ENCODE measurements at places on chromosomes 7 and 10.

DNA sequence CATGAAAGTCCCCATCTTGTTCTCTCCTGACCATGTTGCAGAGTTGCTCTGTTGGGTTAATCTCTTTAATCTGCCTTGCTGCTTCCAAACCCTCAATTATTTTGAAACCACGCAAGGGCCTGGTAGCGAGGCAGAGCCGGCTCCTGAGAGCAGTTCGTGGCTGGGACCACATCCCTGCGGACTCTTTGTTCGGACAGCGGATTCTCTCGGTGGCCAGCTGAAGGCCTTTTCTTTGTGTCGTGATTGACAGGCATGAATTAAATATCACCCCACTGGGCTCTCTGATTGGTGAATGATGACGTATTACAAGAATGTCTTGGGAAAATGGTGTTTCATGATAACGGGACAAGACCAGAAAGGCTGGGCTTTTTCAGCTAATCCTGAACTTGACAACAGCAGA is 66.9 kb upstream of the ARHGAP21 start:
- no peak for DNase-seq

GRCh38 chr7:12557282-12557681 is 13.2 kb upstream of the SCIN start:
- no peak for DNase-seq

DNA sequence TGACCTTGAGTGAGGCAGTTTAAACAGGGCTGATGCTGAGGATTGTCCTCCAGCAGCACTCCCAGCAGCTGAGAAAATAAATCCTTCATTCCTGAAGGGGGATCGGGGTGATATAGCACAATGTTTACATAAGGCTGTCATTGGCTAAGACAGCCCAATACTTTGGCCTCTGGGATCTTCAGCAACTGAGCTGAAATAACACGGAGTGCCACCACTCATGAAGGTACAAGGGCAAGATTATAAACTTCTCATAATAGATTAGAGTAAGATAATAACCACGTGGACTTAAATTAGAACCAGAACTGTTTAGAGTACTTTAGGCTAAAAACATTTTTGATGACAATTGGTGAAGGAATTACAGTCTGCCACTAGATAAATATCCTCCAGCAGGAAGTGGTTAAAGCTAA is 70.0 kb upstream of the PAPSS2 start:
- no peak for DNase-seq

- DNase-seq = no peak
Observed at GRCh38 chr10:90451283-90451682, 406.6 kb downstream of the HTR7 start.

- no peak for DNase-seq
Observed at GRCh38 chr10:63489838-63490237, 24.1 kb upstream of the JMJD1C start.

DNA sequence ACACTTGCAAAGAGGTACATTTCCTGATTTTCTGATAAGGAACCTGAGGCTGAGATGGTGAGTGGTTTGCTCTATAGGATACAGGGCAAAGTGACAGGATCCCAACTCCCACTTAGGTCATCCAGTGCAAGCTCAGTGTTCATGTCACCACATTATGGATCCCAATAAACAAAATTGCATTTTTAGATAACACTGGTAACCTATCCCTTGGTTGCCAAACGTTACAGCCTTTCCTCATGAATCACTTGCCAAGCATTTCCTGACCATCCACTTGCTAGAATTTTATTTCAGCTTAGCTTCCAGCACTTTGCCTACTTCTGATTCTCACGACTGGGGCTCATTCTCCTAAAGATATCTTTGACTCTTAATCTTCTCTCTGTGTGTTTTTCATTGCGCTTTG is 131.4 kb upstream of the ODAD2 start:
- no peak for DNase-seq

DNA sequence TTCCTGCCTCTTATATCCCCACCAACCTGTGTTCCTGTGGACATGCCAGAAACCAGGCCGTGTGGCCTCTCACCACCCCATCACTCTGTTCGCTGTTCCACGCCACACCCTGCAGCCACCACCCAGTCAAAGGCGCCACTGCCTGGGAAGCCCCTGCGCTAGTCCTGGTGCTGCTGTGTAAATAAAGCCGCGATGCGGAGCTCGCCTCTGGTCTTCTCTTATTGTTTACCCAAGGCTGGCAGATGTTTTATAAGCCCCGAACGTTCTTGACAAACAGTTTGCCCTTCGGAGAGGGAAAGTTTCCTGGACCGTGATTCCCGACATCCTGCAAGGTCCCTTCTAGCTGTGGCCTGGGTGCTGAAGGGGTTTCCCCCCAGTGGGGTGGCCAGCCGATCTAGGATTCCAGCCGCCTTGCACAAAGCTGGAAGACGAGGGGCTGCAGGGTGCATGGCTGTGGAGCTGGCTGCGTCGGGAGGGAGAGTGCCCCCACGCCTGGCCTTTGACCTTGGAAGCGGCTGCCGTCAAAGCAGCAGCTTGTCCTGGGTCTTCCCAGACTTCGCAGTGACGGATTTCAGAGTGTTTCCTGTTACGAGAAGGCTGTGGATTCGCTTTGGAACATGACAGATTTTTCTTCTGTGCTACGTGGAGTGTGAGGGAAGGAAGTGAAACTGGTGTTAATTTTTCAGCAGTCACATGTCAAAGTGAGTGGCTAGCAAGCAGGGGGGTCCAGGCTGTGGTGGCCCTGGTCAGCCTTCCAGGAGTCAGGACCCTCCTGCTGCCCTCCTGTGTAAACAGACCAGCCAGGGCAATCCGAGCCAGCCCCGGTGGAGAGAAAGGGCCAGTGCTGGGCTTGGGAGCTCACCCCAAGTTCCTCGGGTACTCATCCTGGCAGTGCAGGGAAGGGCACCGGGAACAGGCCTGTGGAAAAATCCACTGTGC is 61.6 kb downstream of the LHPP start:
- DNase-seq = no peak

DNA sequence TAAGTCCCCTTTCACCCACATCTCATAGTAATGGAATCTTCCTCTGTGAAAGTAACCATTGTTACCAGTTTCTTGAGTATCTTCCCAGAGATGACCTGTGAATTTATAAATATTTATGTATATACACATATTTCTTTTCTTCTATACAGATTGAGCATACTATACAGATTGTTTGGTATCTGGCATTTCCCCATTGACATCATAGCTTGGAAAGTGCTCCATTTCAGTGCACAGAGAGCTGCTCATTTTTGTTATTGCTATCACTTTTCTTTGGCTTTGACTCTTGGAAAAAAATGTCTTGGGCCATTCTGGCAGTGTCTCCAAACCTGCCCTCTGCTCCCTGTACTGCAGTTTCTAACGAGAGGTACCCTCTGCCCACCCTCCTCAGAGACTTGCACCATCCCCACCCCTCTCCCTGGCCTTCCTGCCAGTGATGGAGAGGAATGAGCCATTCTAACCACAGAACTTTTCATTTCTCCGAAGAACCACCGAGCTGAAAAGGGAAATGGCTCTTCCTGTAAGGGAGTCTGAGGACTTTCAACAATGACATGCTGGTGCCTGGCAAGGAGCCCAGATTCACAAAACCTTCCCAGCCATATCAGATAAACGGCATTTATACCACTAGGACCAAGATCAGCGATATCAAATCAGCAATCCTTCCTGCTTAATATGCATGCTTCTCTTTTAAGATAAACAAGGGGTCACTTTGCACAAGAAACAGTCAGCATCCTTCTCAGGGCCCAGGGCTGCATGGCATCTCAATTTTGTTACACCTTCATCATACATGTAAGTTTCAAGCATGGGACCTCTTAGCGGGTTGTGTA is 19.7 kb upstream of the CCSER2 start:
- no peak for DNase-seq

GRCh38 chr7:22109761-22110160 is 164.1 kb upstream of the CDCA7L start:
- no peak for DNase-seq

DNA sequence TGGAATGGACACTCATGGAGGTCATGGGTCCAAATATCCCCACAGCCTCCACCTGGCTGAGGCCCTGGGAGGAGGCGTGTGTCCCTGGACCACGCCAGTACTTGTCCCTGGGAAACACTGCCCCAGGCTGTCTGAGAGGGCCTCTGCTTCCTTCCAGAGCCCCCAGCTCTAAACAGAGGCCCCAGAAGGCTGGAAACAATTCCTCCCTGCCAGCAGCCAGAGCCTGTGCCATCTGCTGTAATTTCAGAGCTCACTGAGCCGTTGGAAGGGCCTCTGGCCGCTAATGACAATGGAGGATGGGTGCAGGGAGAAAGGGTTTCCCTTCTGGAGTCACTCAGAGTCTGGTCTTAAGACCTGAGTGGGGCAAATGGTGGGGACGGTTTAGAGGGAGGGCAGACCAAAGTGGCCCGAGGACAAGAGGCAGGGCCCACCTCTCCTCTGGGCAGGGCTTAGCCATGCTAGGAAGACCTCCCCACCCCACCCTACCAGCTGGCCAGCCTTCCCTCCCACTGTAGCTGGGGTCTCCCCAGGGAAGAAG is 7.1 kb downstream of the CHAT start:
- no peak for DNase-seq

- no peak for DNase-seq
Observed at GRCh38 chr7:17140406-17140805, 158.0 kb upstream of the AHR start.

GRCh38 chr10:132867801-132868644 is 74.3 kb downstream of the CFAP46 start:
- DNase-seq = no peak

DNA sequence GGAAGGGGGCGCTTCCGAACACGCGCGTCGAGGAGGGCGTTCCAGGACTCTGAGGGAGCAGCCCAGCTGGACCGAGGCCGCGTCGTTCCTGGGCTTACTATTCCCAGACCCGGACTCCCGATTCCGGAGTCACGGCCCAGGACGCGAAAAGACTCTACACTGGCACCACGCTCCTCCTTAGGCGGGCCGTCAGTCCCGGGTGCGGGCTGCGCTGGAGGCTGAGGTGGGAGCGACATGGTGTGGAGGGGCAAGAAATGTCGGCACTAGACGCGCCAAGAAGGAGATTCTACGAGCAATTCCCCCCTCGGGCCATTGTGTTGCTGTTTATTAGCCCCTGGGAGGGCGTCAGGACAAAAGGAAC is 584 bp upstream of the RUNDC3B start:
- no peak for DNase-seq

DNA sequence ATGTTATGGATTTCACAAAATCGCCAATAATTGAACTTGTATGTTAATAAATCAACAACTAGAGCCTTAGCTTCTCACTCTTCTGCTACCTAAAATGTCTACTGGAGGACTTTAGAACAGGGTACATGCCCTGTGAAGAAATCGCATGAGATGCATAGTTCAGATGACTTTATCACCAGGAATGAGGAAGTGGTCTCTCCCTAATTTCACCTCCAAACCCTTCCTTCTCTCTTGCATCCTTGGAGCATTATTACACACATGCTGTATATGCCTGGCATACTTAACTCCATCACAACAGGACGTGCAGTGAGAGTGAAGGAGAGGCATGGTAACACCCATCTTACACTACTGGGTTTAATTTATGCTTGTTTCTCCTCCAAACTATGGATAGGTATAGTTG is 27.8 kb downstream of the RHEB start:
- DNase-seq = no peak

- no peak for DNase-seq
Observed at GRCh38 chr7:86720306-86720705, 76.6 kb downstream of the GRM3 start.

DNA sequence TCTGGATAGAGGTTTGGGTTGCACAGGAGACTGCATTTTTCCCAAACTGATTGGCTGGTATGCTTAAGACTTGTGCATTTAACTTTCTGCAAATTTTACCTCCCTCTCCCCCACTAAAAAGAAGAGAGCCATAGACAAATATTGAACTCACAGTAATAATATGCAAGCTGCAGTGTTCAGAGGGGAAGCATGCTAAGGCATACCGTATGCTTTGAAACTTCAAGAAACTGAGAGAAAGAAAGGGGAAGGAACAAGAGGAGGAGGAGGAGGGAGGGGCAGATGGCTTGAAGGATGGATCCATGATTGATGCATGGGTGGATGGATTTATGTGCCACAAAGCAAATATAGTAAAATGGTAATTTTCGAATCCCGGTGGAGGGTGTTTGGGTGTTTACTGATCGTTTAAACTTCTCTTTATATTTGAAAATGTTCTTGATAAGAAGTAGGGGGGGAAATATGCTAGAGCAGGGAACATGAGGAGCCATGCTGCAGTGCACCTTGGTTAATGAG is 7.8 kb upstream of the KLF6 start:
- peak; percentile 15 for DNase-seq

GRCh38 chr10:51950371-51950995 is 251.1 kb upstream of the CSTF2T start:
- no peak for DNase-seq

DNA sequence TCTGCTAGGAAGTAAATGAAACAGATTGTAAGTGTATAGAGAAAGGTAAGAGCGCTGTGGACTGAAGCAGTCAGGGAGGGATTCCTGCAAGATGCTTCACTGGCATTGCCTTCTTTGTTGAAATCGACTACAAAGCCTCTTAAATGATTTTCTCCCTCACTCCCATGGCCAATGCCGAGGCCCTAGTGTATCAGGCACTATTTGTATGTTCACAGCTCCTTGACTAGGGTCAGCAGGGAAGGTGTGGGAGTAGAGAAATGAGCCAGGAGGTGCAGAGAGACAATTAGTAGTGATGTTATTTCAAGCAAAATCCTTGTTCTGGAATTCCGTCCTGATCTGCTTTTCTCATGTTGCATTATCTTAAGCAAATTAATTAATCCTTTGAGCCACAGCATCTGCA is 22.9 kb upstream of the DUSP5 start:
- no peak for DNase-seq

GRCh38 chr10:122286867-122287266 is 15.8 kb downstream of the BTBD16 start:
- DNase-seq = no peak

DNA sequence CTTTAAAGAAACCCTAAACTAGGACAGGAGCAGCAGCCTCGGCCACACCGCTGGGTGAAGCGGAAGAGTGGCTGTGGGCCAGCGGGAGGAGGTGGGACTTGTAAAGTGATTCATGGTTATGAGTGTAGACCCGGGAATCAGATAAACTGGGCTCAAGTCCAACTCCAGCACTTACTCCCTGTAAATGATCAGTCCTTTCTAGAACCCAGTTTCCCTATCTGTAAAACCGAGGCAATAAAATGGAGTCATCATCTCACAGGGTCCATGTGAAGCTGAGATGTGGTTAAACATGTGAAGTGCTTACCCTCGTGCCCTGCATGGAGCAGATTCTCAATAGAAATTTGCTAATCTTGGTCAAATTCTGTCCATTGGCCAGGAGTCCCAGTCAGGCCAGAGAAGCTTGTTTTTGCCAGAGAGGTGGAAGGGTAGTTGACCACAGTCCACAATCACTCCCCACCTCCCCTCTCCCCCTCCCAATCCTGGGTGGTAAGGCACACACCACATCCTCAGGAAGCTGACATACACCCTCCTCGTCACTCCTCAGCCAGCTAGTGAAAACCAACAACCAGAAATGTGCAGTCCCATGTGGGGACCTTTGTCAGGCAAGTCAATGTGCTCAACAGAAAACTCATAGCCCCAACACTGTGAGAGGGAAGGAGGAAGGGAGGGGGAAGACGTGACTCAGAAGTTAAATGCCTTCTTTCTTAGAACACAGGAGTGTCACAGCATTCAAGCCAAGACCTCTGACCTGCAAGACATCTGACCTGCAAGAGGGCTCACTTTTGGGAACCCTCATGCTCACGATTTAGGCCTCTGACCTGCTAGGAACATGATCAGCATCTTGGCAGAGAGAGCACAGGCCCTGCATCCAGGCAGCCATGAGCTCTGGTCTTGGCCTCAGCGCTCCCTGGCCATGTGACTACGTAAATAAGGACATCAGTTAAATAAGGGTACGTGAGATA is 145.1 kb downstream of the PLXNA4 start:
- peak; percentile 75 for DNase-seq

- no peak for DNase-seq
Observed at GRCh38 chr7:323410-323809, 33.4 kb downstream of the FOXL3 start.

- no peak for DNase-seq
Observed at GRCh38 chr7:16785321-16785720, 19.5 kb downstream of the AGR2 start.
